Hematopoietic multipotent progenitor cell treated with erythropoietin and hydrocortisone succinate and interleukin-3 and kit ligand, for 8 days (in vitro differentiated cells): ENCODE measurements at places on chromosomes 7 and 10.

- no peak for DNase-seq
Observed at GRCh38 chr7:12661581-12661980, 25.9 kb upstream of the ARL4A start.

GRCh38 chr7:142745745-142746144 is 3.5 kb upstream of the PRSS1 start:
- no peak for DNase-seq

DNA sequence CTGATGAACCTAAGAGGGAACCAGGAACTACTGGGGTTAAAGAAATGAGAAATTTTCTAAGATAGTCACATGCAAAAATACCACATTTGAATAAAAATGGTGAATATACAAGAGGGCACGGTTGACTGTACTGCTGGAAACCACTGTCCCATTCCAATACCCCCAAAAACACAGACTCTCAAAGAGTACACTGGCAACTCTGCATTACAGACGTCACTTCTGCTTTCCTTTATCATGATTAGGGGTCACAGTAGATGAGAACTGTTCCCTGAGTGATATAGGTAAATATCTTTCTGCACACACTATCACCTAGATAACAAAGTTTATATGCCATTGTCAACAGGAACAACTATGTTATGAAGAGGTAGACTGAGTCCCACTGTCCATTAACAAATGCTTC is 69.5 kb downstream of the RAPGEF5 start:
- no peak for DNase-seq

- no peak for DNase-seq
Observed at GRCh38 chr10:31587691-31588090, 268.7 kb downstream of the ZEB1 start.

DNA sequence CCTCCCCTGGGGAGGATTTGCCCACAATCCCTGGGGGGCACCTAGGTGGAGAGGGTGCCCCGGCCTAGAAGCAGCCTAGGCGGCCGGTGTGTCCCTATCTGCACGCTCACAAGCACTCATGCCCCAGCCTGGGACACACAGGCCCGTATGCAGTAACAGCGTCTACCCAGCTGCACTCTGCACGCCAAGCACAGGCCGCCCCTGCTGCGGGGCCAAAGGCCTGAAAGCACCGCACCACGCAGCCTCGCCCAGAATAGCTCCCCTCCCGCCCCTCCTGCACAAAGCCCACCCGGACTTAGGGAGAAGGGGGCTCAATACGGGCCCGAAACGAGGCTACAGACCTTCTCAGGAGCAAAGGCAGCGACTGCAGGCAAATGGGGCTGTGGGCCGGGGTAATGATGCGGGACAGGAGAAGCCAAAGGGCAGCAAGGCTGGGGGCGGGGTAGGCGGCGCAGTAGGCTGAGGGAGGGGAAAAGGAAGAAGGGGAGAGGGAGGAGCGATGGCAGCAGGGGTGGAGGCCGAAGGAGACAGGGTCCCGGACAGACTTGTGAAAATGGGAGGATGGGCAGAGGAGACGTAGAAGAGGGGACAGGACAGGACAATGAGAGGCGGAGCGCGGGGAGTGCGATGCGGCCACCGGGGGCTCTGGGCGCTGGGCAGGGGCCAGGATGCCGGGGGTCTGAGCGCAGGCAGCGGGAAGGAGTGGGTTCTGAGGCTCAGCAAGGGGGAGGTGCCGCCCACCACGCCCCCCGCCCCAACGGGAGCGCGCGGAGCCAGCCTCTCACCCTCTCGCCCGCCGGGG is 544 bp downstream of the GPRIN2 start:
- DNase-seq, result no peak

DNA sequence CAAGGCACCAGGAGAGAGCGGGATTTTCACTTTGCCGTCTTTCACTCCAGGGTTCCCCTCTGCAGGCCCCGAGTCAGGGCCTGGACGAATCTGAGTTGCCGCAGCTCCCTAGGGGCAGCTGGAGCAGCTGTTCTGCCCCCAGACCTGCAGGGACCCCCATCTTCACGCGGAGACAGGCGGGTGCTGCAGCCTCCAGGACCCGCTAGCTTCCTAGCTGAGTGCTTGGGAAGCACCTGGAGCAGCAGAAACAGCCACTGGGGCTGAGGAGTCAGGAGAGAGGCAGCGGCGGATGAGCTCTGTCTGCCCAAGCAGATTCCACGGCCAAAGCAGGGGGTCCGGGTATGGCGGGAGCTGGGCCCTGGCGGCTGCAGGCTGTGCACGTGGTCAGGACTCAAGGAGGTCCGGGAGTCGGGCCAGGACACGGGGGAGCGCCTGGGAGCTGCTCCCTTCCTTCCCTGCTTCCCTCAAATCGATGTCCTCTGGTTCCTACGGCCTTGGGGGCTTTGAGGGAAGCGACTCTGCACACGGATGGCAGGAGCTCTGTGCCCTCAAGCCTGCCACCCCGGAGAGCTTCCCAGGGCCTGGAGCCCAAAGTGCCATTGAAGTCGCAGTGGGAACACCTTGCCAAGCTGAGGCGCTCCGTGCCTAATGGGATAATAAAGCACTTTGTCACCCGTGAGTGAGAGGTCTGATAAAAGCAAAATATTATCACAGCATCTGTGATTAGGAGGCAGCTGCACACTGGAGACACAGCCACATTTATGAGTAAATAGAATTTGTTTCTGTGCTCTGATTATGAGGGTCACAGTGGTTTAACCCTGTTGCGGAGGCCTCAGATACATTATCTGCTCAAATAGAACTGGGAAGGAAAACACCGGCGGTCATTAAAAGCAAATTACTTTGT is 17.2 kb downstream of the MNX1 start:
- no peak for DNase-seq

GRCh38 chr10:79266543-79267312 is 80.5 kb upstream of the PPIF start:
- DNase-seq, result peak; percentile 27

DNA sequence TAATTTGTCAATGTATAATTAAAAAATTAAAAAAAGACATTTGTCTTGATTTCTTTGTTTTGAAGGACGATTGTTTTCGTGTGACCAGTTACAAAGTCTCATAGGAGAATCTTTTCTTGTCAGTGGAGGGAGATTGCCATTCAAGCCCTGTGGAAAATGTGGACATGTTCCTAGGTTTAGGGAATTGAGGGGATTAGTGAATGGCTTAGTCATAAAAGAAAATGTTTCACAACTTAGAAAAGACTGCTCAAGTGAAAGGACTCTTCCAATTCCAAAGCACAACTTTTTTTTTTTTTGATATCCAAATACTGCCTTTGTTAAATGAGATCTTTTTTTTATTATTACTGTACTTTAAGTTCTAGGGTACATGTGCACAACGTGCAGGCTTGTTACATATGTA is 140.7 kb upstream of the HABP2 start:
- no peak for DNase-seq

DNA sequence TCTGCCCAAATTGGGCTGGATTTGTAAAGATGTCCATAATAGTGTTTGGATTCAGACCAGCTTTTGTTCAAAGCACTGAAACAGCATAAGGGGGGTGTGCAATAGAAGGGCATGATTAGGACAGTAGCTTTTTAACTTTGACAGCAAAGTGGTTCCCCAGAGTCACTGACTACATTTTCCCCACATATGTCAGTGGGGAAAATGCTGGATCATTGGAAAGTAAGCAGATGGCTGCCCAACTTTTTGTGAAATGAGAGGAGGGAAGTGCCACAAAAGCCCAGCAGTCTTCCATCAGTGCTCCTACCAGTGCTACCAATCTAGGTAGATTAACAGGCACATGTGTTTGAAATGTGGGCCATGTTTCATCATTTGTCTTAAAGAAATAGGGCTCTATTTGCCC is 162.8 kb downstream of the FZD1 start:
- no peak for DNase-seq

DNA sequence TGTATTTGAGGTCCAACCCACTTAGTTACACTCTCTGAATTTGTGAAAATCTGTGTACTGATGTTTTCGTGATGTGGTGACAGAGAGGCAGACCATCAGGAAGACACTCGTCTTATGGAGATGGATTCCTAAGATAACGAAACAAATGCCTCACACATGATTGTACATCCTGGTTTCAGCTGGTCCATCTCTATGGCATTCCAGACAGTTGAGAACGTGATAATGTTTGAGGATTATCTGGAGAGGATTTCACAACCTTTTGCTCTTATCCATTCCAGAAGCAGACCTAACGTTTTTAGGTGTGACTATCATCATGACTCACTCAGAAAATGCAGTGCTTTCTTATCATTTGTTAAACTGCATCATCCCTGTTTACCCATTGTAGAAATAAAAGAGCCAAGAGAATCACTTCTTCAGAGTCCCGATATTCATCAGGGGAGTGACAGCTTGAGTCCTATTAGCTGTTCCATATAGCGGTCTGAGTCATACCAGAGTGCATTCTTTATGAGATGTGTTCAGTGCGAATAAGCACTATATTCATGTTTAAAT is 74.5 kb downstream of the BMPER start:
- DNase-seq, result no peak

DNA sequence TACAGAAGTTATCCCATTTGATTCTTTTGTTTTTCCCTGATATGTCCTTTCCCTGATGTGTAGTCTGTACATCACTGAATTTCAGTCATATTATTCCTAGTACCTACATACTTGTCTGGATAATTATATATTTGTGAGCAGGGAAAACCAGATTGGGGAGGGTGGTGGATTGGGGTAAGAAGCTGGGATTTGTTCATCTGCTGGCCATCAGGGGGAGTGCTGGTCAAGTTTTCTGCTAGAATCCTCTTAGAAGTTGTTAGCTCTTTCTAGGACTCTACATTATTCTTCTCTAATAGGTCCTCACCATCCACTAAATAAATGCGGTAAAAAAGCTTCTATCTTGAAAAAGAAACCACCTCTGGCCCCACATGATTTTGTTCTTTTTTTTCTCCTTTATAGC is 232.7 kb upstream of the TAC1 start:
- DNase-seq, result peak; percentile 19

- DNase-seq, result peak; percentile 64
Observed at GRCh38 chr7:2680792-2681490, 7.1 kb upstream of the AMZ1 start.

DNA sequence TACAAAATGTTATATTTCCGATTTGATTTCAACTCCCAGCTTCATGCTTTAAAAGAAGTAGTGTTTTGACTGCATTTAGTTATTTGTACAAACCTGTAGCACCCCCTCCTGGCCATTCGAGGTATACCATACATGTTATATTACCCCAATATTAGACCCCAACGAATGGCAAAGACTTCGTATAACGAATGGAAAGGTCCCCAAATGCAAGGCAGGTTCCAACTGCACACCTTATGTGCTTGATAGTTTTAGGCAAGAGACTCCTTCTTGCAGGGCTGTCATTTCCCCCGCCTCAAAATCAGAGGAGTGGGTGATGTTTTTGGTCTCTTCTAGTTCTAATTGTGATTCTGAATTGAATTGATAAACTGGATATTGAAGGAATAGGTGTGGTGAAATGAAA is 101.1 kb upstream of the TARP start:
- DNase-seq, result peak; percentile 63

GRCh38 chr7:117654780-117655179 is 175.0 kb downstream of the CFTR start:
- no peak for DNase-seq
